Activated naive CD8-positive, alpha-beta T cell treated with anti-CD3 and anti-CD28 coated beads for 36 hours (primary cell): ENCODE measurements at places on chromosomes 6 and 20.

DNA sequence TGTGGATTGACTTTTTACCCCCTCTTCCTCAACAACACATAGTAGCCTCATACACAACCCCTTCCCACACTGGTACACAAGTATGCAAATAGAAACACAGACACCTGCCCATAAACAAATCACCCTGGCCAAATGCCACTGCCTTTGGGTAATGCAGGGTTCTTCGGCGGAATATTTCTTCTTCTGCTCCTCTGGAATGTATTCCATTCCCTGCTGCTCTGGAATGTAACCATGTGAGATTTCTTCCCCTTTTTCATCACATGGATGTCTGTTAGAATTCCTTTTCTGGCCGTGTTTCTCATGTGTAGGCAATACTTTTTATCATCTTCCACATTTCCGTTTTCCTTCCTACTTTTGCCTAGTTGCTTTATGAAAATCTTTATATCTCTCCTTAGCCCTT, 76.1 kb upstream of the TPD52L1 start:
- H3K4me1 ChIP-seq: no peaks in the 10 kb centered on the region
- H3K27me3 ChIP-seq: no peaks in the 10 kb centered on the region
- no peaks in the 10 kb centered on the region for H3K36me3 ChIP-seq
- DNase-seq: no peak
- H3K4me3 ChIP-seq: no peak overlapping the region

GRCh38 chr6:112233847-112234246, 20.5 kb downstream of the LAMA4 start:
- H3K36me3 ChIP-seq: no peaks in the 10 kb centered on the region
- peaks cover 40% of the 10 kb centered on the region for H3K27me3 ChIP-seq
- no peak for DNase-seq
- H3K4me3 ChIP-seq: no peak overlapping the region
- no peak overlapping the region for H3K27ac ChIP-seq

DNA sequence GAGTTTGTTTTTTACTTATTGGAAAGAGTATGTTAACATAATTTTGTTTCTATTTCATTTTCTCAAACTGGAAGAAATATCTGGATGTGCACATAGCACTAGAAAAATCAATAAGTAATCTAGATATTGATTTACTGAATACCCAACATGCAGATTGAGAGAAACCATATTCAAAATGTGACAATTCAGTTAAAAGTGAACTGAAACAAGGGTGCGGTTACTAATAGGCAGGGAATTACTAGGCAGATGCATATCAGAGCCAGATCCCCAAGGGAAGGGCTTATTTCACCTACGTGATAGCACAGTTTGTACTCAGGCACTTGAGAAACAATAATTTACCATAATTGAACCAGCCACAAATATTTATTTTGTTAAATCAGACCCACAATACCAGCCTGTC, 493.1 kb upstream of the FLRT3 start:
- DNase-seq: no peak
- no peak overlapping the region for H3K27ac ChIP-seq
- H3K27me3 ChIP-seq: no peaks in the 10 kb centered on the region
- no peaks in the 10 kb centered on the region for H3K36me3 ChIP-seq
- no peaks in the 10 kb centered on the region for H3K4me1 ChIP-seq

- no peak overlapping the region for H3K4me3 ChIP-seq
- H3K36me3 ChIP-seq: peaks cover 4% of the 10 kb centered on the region
- peaks cover 76% of the 10 kb centered on the region for H3K4me1 ChIP-seq
- no peaks in the 10 kb centered on the region for H3K27me3 ChIP-seq
These were observed 201.8 kb downstream of the ARID1B start for GRCh38 chr6:156978948-156979347.

- no peaks in the 10 kb centered on the region for H3K27me3 ChIP-seq
- peaks cover 13% of the 10 kb centered on the region for H3K4me1 ChIP-seq
- DNase-seq: peak; percentile 35
- no peak overlapping the region for H3K27ac ChIP-seq
- H3K4me3 ChIP-seq: no peak overlapping the region
These were observed 3.1 kb upstream of the AKIRIN2 start for GRCh38 chr6:87705070-87705691.

DNA sequence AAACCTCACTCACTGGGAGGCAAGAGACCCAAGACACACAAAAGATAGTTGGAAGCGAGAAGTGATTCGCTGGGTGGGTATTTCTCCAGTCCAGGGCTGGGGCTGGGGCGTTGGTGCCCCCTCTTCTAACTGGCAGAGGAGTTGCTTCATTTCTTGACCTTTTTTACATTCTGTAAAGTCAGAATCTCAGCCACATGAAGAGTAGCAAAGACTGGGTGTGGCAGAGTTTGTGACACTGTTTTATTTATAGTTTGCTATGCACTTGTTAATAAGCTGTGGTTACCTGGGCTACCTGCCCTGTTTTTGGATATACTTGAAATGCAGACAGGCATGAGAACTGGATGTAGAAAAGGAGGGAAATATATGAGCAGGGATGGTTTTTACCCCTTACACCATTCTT, 42.3 kb downstream of the IL20RA start:
- H3K4me1 ChIP-seq: peaks cover 4% of the 10 kb centered on the region
- H3K27me3 ChIP-seq: peaks cover 57% of the 10 kb centered on the region
- DNase-seq: no peak
- H3K27ac ChIP-seq: no peak overlapping the region

- no peak overlapping the region for H3K27ac ChIP-seq
- H3K4me3 ChIP-seq: no peak overlapping the region
- H3K27me3 ChIP-seq: no peaks in the 10 kb centered on the region
- H3K36me3 ChIP-seq: no peaks in the 10 kb centered on the region
- DNase-seq: no peak
These were observed 278.3 kb downstream of the SOX4 start for GRCh38 chr6:21871831-21872230.
